ENCODE measurements at places on chromosomes 1 and 21.

- no peak for DNase-seq
Observed at GRCh38 chr1:161190962-161191521, 7.8 kb downstream of the ADAMTS4 start.

DNA sequence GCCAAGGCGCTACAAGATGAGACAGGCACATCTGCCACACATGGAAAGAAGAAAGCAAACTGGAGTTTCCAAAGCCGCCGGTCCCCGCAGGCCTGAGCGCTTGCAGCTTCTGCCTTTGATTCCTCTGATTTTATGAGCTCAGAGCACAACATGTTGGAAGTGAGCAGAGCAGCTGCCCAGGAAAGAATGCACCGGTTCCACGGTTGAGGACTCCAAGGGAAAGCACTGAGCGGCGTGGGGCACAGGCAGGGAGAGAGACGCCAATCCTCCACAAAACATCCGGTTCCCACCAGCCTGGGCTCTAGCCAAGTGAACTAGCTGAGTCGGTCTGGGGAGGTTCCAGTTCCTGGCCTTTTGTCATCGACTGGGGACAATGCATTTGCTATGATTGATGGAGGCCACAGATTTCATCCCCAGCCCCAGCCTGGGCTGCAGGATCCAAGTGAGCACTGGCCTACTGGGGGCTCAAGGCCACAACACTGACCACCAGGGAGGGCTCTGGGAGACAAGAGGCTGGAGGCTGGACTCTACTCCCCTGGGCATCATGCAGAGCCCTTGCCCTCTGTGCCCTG is 253.1 kb upstream of the IRF2BP2 start:
- DNase-seq, result no peak

DNA sequence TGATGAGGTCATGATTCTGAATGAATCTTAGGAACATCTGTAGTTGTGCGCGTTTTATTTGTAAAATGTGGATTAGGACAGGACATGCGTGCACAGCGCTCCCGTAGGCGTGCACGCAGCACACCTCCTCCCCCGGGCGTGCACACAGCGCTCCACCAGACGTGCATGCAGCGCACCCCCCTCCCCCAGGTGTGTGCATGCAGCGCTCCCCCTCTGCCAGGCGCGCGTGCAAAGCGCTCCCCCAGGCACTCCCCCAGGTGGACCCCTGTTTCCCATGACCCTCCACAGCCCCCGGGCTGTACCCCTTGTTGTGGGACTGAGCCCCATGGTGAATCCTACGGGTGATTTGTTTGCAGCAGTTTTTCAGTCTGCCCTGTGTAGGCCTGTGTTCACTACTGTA is 61.6 kb downstream of the S100B start:
- no peak for DNase-seq

GRCh38 chr1:160665330-160666078 is 18.7 kb upstream of the SLAMF1 start:
- DNase-seq, result no peak

DNA sequence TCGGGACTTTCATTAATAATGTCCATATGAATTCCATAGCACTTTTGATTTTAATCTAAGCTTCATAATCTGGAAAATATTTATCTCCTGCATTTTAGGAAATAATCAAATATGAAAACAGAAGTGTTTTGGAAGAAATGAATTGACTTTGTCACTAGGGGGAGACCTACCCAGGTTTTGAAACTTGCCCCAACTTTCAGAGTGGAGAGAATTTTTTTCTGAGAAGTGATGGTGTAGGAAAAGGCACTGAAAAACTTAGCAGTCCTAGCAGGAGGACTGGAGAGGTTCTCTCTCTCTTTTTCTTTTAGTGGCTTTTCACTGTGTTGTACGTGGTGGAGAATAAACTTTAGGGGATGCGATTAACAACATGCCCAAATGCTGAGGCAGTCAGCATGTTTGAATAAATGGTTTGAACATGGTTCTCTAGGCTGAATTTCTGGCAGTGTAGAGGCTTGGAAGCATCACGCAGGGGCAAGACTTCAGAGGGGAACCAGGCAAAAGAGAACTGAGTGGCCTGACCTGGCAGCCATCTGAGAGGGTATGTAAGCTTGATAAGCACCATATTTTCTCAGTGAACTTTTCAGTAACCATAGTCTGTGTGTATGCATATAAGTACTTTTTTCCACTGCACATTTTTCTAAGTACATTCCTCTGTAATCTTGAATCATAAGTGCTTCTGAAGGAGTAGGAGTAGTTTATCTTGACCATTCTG is 68.3 kb upstream of the NEK7 start:
- no peak for DNase-seq

GRCh38 chr21:14900611-14901010 is 164.2 kb downstream of the NRIP1 start:
- DNase-seq, result no peak

- no peak for DNase-seq
Observed at GRCh38 chr1:242017580-242018233, 18.8 kb upstream of the MAP1LC3C start.

DNA sequence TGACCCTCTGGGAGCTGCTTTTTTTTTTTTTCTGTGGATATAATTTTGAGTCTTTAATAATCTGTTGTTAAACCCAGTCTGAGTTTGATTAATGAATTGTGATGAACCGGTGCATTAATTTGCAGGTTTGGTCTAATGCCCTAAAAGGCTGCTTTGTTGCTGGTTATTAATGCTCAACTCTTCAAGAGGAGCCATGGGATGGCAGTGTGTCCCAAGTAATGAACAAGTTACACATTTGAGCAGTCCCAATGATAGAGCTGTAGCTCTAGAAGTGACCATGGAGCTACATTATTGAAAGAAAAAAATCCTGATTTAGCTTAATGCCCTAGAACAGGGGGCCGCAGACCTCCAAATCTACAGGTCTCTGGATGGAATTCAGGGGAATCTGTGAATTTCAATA is 53.1 kb downstream of the RWDD3 start:
- no peak for DNase-seq

- DNase-seq, result no peak
Observed at GRCh38 chr1:7588457-7588827, 182.7 kb upstream of the VAMP3 start.

DNA sequence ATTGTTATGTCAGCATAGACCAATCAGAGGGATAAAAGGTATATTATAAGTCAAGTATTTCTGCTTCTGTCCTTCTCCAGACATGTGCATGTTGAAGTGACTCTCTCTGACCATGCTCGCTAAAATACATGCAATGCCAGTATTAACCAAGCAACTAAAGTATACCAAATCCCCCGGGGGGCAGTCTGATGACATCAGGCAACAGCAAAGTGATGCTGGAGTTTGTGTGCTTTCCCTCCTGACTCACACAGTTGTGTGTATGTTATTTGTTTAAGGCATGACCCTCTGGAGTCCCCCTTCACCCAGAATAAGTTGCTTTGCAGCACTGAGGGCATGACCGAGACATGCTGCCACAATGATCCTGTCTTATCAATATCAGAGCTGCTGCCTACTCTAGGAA is 2.1 kb downstream of the BRINP2 start:
- no peak for DNase-seq

DNA sequence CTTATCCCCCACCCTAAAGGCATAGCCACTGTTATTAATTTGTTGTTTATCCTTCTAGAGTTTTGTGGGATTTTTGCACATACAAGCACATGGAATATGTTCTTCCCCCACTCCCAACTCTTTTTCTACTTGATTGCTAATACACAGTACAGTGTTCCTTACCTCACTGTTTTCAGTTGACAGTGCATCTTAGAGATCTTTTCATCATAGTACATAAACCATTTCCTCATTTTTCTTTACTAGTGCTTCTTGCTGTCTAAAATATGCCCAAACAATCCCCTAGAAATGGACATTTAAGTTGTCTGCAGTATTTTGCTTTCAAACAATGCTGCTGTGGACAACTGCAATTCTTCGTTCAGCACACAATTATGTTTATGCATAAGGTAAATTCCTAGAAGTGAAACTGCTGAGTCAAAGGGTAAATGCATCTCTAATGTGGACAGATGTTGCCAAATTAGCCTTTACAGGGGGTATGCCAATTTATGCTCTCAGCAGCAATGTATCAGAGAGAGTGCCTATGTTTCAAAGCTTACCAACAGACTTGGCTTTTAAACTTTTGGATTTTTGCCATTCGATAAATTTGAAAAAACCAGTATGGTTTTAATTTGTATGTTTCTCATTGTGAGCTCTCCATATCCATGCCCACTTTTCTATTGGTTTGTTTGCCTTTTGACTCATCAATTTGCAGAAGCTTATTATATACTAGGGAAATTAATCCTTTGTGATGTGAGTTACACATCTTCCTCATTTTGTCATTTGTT is 132.6 kb downstream of the MRPS6 start:
- no peak for DNase-seq

- DNase-seq, result no peak
Observed at GRCh38 chr21:46191686-46192575, 7.7 kb upstream of the SPATC1L start.

GRCh38 chr21:46226146-46226545 is 2.4 kb downstream of the LSS start:
- no peak for DNase-seq

DNA sequence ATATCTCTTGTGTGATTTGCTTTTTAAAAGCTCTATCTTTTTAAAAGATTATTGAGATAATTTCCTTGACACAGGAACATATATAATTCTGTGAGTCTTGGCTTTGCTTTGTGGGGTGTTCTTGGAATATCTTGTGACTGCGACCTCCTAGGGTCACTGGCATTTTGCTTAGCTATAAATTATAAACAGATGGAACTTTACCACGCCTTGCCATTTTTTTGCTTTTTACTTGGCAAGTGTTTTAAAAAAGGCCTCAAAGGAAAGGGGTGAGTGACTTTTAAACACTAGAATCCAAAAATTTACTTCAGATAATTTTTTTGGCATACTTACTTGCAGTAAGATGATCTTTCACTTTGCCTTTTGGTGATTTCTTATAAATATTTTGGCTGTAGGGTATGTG is 43.6 kb downstream of the ALG6 start:
- DNase-seq, result no peak

- no peak for DNase-seq
Observed at GRCh38 chr21:35026153-35026500, 23.0 kb downstream of the RUNX1 start.

DNA sequence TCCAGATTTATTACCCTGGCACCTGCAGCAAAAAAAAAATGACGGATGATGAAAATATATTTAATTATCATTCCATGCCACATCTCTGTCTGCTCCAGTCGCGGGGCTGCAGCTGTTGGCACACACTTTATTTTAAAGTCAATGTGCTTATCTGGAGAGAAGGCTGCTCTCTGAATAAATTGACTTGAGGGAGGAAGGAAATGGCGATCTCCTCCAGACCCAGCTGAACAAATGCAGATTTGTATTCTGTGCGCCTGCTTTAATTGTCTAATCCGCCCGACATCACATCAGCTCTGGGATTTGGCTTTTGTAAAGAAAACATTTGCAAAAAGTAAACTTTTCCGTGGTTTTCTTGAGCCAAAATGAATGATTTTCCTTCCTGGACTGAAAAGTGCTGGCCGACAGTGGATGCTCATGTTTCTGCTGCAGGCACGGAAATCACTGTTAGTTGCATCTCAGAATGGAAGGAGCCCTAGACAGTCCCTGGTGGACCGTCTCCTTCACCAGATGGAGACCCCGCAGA is 150.2 kb downstream of the CAMTA1 start:
- no peak for DNase-seq

- no peak for DNase-seq
Observed at GRCh38 chr1:43395523-43395922, 5.8 kb downstream of the SZT2 start.

- no peak for DNase-seq
Observed at GRCh38 chr1:7069931-7070330, 284.7 kb downstream of the CAMTA1 start.

GRCh38 chr1:48177257-48177656 is 45.3 kb upstream of the SLC5A9 start:
- DNase-seq, result no peak

GRCh38 chr1:218304281-218305039 is 19.4 kb downstream of the RRP15 start:
- peak; percentile 49 for DNase-seq

DNA sequence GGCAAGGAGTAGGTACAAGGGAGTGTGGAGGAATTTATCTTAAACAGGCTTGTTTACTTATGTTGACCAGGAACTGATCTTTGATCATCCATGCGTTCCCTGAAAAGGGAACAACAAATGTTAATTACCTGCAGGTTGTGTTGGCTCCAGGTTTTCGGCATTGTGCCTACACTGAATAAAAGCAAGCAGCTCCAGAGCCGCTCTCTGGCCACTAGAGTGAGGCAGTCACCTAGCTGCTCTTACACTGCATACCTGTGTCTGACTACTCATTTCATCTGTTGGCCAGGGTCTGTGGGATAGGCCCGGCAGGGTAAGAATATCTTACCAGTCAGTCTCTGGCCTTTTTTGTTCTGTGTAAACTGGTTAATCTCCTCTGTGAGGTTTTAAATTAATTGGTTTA is 183.6 kb downstream of the HFM1 start:
- no peak for DNase-seq

GRCh38 chr1:70042090-70042731 is 163.2 kb downstream of the LRRC40 start:
- DNase-seq, result no peak

GRCh38 chr1:242205622-242206489 is 207.0 kb upstream of the MAP1LC3C start:
- no peak for DNase-seq

GRCh38 chr1:204130981-204131892 is 20.6 kb downstream of the ETNK2 start:
- DNase-seq, result no peak

DNA sequence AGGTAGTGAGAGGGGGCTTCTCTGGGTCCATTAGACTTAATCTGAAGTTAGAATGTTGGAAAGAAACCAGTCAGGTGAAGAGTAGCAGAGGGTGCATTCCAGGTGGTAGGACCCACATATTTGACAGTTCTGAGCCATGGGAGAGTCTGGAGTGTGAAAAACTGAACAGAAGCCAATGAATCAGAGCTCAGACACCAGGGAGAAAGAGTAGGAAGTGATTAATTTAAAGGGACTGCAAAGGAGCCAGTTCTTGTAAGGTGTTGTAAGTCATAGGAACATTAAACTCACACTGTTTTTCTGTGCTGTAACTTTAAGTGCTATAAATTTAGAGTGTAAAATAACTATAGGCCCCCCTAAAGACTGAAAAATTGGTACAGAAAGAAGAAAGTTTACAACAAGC is 5.9 kb upstream of the DHX9 start:
- no peak for DNase-seq

DNA sequence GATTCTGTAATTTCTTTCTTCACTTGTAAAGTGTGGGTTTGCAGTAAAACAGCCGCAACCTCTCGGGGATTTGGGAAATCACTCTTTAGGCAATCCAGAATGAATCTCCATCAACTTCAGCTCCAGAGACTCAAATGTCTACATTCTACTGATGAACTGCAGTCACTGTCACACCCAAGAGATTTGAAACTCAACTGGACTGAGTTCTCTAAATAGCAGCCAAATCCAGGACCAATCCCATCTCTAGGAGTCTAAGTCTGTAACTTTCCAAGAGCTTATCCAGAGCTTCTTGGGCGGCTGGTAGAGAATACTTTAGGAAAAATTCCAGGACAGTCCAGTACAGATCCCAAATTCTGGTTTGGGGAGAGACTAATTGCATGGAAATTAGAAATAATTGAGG is 62.9 kb downstream of the ADAMTS1 start:
- DNase-seq, result no peak
